ENCODE measurements at places on chromosomes 5 and 9.

DNA sequence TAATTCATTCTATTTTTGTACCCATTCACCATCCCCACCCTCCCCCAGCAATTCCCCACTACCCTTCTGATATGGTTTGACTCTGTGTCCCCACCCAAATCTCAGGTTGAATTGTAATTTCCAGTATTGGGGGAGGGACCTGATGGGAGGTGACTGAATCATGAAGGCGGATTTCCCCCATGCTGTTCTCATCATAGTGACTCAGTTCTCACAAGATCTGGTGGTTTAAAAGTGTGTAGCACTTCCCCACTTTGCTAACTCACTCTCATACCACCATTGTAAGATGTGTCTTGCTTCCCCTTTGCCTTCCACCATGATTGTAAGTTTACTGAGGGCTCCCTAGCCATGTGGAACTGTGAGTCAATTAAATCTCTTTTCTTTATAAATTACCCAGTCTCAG lies 25.9 kb upstream of the TESK1 start:
- no peak for DNase-seq

DNA sequence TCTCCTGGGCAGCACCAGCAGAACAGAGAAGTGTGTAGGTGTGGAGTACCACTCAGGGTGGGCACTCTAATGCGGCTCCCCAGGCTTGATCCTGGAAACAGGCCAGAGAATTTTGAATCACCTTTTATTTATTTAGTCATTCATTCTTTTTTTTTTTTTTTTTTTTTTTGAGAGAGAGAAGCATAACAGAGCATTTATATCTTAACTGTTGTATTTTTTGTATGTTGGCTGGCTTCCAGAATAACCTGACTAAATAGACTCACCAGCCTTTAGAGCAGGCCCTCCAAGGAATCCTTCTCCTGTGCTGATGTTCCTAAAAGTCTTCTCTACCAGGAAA lies 153.4 kb downstream of the PIK3R1 start:
- no peak for DNase-seq

DNA sequence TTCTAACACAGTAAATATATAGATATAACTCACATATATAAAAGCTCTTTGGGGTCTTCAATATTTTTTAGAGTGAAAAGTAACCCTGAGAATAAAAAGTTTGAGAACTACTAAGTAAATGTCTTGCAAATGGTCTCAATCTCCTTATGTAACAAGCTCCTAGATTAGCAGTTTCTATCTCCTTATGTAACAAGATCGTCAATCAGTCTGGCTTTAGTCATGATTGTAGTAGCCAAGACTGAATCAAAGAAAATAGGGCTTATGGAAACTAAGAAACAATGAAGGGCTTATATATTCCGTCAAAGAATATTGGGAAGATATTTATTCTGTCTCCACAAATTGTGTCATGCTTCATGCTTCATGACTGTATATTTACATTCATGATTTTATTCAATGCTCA lies 22.4 kb upstream of the FREM1 start:
- no peak for DNase-seq

DNA sequence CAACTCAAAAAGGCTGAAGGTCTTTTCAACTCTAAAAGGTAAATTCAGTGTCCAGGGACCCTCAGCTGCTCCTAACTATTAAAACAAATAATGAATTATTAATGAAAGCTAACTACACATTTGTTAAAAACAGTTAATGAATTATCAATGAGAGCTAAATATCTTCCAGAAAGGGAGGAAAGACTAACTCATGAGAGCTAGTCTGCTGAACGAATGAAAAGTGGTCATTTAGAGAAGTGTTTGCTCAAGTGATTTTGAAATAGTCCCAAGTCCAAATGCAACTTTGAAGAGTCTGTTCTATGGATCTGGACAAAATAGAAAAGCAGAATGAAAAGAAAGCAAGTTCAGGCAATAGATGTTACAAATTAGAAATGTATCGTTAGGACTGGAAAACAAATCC lies 133.9 kb upstream of the SPEF2 start:
- no peak for DNase-seq

DNA sequence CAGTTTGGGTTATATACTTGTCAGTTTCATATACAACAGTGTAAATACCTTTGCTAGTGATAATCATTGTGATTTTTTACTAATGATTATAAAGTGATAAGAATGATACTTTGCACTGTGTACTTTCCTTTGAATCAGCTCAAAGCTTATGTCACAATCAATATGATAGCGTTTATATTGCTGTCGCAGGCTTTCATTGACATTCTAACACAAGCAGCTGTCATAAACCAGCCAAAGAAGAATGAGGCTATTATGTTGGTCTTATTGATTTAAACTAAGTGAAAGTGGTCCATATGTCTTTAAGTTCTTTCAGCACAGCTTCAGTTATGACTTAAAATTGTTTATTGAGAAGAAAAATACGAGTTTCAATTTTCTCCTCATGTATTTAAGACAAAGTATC lies 272.7 kb upstream of the RGMB start:
- DNase-seq = no peak

DNA sequence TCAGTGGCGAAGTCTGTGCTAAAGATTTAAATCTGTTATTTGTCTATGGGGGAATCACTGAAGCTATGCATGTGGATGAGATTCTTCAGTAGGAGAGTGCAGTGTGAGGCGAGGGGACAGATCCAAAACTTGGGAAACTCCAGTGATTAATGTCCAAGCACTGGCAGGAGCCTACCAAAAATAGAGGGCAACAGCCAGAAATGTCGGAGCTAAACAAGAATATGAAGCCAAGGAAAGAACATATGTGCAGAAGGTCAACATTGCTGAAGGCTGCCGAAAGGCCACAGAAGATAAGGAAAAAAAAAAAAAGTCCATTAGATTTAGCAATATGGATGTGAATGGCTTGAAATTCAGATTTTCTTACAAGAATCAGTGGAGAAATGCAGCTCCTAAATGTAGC lies 61.8 kb downstream of the C6 start:
- DNase-seq = no peak

DNA sequence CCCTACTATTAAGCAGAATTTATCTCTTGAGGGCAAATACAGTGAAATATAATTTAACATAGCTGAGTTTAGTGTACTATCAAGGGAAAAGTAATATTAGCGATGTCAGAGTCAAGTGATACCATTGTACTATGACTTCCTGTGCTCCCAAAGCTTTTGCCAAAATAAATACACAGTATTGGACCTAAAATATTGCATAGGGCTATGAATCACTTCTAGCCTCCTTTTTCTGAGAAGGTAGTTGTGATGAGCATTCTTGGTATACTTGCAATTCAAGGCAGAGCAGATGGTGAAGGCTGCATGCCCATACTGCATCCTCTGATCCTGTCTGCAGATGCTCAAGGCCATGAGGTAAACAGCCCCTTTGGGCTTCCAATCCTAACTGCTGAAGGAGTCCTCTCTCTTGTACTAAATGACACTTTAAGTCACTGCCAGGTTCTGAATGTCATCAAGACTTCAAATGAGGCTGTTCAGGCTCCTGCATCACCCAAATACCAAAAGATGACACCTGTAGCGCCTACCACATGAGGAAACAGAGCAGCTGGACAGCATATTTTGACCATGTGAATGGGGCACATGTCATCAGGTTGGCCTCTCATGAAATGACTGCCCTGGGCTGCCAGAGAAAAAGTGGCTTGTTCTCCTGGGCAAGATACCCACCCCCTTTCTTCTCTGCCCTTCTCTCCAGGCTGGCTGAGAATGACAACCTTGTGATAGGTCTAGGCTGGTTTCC lies 29.7 kb upstream of the PPP2CA start:
- no peak for DNase-seq
